ENCODE measurements at places on chromosomes 6 and 20.

GRCh38 chr6:81700414-81700813 is 52.1 kb downstream of the TENT5A start:
- DNase-seq = no peak

DNA sequence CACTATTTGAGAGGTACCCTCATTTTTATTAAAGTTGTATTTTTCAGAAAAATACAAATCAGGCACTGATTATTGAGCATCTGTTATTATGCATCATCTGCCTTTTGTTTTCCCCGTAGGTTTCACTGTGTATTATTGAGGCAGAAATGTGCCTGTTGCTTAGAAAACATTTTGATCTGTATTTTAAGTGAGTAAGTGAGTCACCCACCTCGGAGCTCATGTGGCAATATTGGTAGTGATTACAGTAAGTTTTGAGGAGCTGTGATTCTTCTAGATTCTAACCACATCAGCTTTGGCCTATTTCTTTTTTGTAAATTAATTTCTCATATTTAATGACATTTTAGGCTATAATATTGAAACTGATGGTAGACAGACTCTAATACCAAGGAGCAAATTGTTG is 59.6 kb upstream of the LAMP5 start:
- DNase-seq = no peak

GRCh38 chr6:143733510-143733909 is 55.7 kb downstream of the PHACTR2 start:
- DNase-seq = no peak

DNA sequence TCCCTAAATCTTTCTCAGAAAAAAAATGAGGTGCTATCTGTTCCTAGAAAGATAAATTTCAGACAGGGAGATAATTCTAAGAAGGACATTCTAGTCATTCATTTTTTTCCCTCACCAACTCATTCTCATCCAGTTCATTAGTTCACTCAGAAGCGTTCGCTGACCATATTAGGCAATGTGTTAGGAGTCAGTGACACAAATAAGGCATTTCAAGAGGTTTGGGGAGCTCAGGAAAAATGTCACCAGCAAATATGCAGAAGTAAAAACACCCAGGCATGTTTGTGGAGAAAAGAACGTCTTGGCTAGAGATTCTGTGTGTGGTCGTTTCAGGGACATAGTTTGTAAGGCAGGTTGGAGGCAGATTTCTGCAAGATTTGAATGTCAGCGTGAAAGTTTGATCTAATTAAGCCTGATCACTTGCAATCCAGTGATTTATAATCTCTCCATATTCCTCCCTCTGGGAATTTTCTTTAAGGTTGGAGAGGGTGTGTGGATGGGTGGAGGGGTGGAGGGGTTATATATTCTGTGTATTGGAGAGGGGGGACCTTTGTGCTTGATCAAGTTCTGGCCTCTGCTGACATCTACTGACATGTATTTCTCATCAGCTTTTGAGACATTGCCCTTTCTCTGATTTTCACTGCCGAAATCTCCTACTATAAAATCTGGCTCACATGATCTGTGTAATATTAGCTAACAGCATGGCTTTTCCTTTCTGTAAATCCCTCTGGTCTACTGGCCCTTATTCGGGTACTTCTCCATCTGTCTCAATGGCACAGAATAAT is 3.6 kb downstream of the MYCT1 start:
- no peak for DNase-seq

DNA sequence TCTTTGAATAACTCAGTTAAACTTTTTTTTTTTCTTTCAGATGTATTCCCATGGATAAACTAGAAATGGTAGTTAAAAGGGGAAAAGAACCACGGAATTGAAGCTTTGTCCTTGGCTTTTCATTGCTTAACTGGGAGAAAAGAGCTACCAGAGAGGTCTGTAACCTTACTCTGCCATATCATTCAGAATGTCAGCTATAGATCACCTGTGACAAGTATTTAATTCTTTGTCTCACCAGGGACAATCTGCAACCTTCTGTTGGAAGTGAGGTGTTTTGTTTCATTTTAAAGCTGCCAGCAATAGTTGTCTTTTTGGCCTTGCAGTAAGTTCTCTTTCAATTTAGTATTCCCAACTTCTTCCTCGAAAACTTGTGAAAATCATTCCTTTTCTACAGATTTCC is 618.4 kb downstream of the FRK start:
- no peak for DNase-seq

GRCh38 chr6:15775741-15776140 is 112.9 kb upstream of the DTNBP1 start:
- DNase-seq = no peak

DNA sequence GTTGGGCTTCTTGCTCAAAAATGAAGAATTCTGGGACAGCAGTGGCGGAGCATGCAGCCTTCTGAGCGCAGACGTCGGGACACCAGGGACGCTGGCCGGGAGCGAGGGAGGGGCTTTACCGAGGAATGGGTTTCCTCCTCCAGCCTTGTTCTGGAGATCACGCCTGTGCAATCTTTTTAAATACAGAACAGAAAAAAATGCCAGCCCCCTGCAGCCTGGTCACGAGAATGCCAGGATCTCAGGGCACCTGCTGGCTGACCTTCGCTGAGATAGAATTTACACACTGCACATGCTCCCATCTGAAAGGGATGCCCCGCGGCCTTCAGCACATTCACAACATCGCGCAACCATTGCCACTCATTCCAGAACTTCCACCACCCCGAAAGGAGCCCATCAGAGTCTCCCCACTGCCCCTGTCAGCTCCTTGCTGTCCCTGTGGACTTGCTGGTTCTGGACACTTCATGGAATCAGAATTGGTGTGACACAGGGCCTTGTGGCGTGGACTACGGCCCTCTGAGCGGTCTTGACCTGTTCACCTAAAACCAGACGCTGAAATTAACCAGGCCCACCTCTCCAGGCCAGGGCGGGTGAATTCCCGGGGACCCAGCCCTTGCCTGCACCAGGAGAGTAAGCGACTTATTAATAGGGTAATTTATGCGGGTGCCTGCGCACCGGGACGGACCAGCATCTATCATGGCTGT is 20.6 kb upstream of the BHLHE23 start:
- no peak for DNase-seq

- DNase-seq = no peak
Measured at GRCh38 chr20:8368670-8369069, 236.6 kb downstream of the PLCB1 start.

GRCh38 chr6:82298012-82298411 is 50.5 kb upstream of the IBTK start:
- no peak for DNase-seq

- DNase-seq = no peak
Measured at GRCh38 chr6:167708501-167709094, 118.1 kb upstream of the AFDN start.

DNA sequence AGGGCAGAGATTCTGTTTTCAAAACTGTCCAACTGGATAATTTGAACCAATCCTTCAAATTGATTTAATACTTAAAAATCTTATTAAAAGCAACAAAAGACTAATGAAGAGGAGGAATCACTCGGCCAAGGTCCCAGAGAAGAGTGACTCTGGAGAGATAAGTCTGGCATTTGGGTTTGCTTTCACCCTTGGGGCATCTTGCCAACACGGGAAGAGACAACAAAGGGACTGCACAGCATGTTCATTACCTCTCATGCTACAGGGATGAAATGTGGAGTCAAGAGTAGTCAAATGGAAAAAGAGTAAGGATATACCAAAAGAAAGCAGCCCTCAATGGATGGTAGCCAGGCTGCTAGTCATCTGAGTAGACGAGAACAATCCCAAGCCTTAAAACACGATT is 68.2 kb downstream of the KHDRBS2 start:
- no peak for DNase-seq

DNA sequence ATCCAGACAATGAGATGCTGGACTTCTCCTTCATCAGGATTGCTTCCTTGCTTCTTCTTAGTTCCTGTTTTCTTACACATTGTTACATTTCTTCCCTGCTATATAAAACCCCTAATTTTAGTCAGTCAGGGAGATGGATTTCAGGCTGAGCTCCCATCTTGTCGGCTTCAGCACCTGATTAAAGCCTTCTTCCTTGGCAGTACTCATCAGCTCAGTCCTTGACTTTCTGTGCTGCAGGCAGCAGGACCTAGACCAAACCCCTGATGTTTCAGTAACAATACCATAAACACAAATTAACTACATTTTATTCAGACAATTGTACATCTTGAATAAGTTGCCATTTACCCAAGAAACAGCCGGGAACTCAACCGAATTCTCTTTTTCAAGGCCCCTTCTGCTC is 156.4 kb upstream of the RREB1 start:
- no peak for DNase-seq

- DNase-seq = no peak
Measured at GRCh38 chr20:23415959-23416583, 5.2 kb downstream of the NAPB start.

DNA sequence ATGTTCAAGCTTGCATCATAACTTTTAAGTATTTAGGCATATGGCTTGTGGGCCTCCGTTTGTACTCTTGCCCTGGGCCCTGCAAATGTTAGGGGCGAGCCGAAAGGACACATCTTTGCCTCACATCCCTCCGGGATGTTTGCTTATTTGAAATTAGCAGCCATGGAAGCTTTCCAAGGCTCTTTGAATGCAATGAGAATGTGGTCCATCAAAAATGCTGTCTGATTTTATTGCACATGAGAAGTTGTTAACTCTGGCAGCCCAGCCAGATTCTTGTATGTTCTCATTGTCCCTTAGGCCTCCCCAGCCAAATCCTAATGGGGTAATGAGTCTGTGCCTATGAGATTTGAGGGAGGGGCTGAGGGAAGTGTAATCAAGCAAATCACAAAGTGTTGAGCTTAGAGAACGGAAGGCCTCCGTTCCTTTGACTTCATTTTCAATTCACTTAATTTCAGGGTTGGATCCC is 261.2 kb upstream of the MARCKS start:
- DNase-seq = no peak

GRCh38 chr20:48627737-48628128 is 200.1 kb downstream of the PREX1 start:
- DNase-seq = no peak

- DNase-seq = no peak
Measured at GRCh38 chr6:165389534-165389933, 80.1 kb upstream of the C6orf118 start.

GRCh38 chr6:168778201-168778600 is 337.2 kb downstream of the SMOC2 start:
- DNase-seq = no peak

- DNase-seq = no peak
Measured at GRCh38 chr6:26172608-26172968, 85.4 kb downstream of the HFE start.

- DNase-seq = no peak
Measured at GRCh38 chr6:73308712-73309534, 45.2 kb downstream of the DPPA5 start.

- no peak for DNase-seq
Measured at GRCh38 chr6:159646733-159647132, 46.3 kb downstream of the SOD2 start.

DNA sequence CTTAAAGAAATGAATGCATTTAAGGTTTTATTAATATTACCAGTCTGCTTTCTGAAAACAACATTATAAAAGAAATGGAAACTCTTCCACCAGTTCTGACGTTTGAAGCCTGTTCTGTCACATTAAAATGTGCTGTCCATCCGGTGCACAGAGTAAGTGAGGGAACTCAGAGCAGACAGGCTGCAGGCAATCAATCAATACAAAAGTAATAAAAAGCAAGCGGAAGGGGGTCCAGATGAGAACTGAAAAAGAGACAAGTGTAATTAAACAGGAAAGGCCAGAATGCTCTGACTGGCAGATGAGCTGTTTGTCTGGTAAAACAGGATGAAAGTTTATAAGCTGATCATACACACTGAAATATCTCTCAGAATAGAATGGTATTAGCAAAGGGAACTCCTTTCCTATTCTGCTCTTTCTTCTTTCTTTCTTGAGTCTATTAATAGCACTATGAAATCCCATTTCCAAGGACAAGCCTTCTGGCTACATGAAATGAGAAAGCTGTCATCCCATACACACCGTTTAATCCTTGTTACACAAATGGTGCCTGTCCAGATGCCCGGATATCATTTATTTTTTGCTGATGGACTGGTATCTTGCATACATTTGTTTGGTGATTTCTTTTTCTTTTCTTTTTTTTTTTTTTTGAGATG is 94.3 kb downstream of the RAMACL start:
- no peak for DNase-seq

GRCh38 chr6:17965397-17965796 is 22.0 kb downstream of the KIF13A start:
- no peak for DNase-seq

DNA sequence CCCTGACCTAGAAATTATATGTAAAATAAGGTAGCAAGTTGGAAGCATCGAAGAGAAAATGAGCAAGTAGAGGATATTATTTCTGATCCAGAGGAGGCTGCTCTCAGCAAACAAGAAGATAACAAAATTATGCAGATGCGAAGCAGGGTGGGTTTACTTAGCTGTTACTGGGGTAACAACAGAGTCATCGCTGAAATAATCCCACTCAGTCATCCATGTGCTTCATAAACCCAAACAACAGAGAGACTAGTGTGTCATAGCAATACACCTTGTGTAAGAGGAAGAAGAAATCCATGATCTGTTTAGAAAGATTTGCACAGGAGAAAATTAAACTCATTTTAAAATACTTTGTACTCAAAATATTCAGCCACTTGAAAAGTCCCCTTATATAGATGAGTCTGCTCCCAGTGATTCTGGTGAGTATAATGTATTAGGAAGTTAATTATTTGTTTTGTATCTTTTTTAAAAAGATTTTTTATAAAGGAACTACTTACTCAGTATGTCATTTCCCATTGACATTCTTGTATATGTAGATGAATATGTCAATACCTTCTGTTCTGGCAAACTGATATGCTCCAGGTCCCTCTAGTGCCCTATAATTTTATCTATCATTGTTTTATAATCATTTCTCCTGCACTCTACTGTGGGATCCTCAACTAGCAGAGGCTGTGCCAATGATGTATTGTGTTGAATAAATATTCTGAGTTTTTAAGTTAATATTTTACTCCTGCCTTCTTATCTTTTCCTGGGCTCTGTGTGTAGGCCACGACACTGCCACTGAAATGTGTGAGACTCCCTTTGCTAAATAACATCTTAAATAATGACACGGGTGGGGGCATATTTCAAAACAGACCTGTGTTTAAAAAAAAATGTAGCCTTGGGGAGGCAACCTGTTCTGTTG is 8.6 kb upstream of the HIVEP2 start:
- no peak for DNase-seq

DNA sequence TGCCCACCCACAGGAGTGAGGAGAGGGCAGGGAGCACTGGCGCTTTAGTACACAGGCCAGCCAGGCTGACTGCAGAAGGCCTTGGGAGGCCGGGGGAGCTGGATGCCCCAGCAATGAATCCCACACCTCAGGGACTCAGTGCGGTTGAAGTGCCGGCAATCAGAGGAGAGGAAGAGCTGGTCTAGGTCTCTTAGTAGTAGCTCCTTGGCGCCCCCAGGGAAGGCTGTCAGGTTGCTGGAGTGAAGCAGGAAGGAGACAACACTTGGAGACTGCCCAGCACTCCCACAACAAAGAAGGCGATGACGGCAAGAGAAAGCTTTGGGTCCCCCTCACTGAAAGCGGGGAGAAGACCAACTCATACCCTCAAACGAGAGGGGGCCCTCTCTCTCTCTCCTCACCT is 8.3 kb upstream of the TNXB start:
- DNase-seq = no peak

GRCh38 chr6:13883966-13884365 is 40.8 kb upstream of the RNF182 start:
- no peak for DNase-seq

GRCh38 chr20:11008444-11009033 is 334.7 kb upstream of the JAG1 start:
- no peak for DNase-seq

GRCh38 chr6:144722925-144723324 is 437.8 kb downstream of the UTRN start:
- no peak for DNase-seq
